ENCODE measurements at places on chromosomes 1 and 21.

DNA sequence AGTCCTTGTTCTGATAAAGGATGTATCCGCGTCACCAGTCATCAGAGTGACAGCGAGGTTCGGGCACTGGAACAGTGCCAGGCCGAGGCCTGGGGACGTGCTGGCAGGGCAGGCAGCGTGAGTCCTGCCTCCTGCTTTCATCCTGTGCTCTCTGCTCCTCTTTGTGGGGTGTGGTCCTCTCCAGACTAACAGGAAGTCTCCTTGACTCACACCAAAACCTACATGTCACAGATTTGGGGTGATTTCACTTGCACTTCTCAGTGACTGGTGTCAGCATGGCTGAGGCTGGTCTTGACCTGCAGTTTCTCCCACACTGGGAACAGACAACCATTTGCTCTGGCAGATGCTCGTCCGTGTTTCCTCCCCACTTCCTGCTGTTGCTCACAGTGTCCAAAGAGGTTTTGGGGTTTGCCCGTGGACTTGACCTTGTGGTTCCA lies 8.8 kb upstream of the NLRP3 start:
- no peak for DNase-seq

GRCh38 chr1:201020040-201020591 lies 3.4 kb downstream of the KIF21B start:
- DNase-seq: peak; percentile 54

DNA sequence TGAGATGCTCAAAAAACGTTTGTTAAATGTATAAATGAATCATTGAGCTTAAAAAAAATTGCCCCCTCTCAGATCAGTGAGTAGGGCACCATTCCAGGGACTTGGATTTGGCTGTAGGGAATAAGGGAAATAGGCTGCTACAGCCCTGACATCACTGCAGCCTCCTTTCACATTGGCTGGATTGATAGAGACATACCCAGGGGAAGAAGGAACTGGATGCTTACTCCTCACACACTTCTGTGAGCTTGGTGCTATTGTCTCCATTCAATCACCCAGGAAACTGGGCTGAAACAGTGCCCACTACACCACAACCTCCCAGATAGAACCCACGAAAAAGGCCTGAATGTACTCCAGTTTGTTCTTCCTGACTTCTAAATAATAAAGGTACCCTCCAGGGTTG lies 87.2 kb downstream of the TGFBR3 start:
- peak; percentile 27 for DNase-seq

GRCh38 chr1:201318504-201319340 lies 35.4 kb downstream of the PKP1 start:
- DNase-seq: no peak

DNA sequence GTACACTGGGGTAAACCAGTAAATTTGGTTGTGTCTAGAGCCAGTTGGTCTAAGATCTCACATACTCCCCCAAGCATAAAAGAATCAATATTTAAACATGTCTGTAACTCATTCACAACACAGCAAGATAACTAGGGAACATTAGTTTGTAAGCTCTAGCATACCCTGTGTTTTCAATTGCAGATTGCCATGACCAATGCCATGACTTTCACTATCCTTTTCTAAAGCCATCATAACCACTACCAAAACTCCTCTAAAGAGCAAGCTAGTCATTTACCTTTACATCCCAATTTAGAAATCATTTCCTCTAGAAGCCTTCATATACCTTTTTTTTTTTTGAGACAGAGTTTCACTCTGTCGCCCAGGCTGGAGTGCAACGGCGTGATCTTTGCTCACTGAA lies 56.5 kb upstream of the PLA2G4A start:
- DNase-seq: no peak

Measured in NCI-H226 (cell line).